ENCODE measurements at places on chromosomes 5 and 9.

GRCh38 chr5:25005431-25005830, 360.7 kb upstream of the CDH10 start:
- no peak for DNase-seq

DNA sequence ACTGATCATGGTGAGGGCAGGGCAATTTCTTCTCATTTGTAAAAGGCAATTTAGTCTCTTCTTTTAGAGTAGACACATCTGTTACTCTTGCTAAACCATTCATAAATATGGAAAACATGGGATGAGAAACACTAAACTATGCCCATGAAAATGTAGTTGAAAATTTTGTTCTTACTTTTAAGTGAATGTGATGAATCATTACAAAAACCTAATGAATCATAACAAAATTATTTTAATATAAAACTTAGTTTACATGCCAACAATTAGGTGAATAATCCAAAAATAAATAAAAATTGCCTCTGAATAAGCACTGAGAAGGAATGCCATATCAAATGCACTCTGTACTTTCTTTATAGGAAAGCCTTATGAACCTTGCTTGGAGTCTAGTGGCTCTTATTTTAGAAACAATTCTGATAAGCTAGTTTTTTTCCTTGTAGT, 297.7 kb upstream of the EFNA5 start:
- DNase-seq, result peak; percentile 46

DNA sequence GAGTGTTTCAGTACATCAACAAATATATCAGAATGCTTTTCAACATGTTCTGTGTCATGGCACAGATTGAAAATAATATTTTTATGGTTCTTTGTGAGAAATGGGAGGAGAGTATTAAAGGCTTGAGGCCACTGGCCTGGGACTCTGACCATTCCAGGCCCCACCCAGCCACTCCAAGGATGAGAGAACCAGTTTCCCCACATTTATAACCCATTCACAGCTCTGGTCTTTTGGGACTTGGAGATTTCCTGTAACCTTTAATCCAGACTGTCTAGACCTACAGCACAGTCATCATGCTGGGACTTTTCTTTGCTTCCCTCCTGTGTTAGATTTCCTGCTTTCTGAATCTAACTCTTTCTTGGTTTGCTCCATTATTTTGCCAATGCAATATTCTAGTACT, 389.6 kb downstream of the KIAA0825 start:
- no peak for DNase-seq

DNA sequence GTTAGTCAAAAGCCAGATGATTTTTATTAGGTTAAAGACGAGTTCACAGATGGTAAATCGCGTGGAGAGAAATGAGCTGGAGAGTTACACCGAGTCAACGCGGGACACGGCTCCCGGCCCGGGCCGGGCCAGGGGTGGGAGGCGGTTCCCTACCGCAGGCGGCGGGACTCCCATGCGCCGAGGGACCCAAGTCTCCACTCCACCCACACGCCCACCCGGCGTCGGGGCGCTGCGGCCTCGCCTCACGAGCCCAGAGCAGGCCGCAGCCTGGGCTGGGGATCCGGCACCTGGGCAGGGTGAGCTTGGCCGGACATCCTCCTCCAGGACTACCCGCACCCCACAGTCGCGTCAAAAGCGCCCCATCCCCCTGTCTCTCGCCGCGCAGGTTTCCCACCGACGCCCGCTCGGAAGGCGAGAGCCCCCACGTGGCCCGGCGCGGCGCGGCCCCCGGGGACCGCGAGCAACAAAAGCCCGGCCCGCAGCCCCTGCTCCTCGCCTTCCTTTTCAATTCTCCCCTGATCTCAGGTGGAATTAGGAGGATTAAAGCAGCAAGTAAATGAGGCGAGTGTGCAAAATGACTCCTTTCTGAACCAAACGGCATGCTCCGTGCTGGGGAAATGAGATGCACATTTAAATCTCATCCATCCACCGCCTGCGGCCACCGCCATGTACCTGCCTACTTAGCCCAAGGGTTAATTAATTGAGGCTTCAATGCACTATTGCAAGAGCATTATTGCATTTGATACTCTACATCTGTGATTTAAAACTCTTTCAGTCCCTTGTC, 196.5 kb upstream of the TBCA start:
- DNase-seq, result no peak

DNA sequence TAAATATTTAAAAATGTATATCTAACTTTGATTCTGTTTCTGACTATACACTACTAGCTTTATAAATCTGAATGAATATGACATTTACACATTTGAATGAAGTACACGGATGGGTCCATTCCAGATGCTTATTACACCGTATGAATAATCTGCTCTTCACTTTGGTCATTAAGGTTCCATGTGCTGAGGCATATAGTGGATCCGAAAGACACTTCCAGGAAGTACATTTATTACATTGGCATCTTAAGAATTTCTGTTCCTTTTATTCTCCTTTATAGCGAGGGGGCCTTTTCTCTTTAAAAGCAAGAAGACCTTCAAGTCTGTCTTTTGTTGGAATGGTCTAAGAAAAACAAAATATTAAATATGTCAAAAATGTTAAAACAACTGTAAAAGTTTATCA, 147.6 kb downstream of the AUH start:
- no peak for DNase-seq

DNA sequence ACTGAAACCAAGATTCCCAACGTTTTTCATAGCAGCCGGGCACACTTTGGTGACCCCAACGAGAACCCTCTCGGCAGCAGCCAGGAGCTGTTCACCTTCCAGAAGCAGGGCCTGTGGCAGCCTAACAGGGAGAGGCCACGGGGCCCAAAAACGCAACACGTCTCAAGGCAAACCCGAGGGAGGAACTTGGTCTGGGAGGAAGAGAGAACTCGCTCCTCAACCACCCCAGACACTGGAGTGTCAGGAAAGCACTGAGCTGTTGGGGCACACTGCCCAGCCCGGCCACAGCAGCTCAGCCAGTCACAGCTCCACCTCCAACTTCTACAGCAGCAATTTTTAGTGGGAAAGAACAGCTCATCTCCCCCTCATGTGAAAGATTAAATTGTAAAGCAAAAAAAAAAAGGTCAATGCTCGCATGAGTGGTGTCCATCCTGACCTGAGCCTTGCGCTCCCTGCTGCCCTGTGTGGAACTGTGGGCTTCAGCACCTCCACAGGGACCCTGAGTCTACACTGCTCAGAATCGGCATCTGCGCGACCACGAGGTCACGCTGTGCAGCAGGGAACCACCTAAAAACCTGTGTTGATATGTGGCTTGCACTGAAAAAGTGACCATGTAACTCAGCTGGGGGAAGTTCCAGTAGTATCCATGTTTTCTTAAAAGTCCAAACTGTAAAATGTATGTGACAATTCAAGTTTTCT, 55.0 kb downstream of the IPPK start:
- no peak for DNase-seq

DNA sequence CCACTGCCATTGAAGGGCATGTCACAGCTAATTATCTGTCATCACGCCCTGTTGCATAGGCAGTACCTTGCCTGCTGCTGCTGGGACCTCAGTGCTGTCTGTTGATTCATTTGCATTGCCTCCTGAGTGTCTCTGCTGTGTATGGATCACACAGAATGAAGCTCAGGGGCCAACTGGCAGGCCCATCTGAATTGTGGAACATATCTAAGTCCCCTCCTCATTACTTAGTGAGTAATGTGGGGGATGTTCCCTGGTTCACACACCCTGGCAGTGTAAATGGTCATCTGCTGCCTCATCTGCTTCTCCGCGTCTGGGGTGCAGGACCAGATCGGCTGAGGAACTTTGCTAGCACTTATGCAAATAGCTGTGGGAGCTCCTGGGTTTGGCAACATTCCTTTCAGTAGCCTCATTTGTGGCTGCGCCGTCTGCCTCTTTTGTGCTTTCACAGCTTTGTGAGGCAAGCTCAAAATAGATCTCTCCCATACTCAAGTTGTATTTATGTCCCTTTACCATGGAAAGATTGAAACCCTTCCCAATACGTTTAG, 25.4 kb downstream of the TYRP1 start:
- peak; percentile 25 for DNase-seq

DNA sequence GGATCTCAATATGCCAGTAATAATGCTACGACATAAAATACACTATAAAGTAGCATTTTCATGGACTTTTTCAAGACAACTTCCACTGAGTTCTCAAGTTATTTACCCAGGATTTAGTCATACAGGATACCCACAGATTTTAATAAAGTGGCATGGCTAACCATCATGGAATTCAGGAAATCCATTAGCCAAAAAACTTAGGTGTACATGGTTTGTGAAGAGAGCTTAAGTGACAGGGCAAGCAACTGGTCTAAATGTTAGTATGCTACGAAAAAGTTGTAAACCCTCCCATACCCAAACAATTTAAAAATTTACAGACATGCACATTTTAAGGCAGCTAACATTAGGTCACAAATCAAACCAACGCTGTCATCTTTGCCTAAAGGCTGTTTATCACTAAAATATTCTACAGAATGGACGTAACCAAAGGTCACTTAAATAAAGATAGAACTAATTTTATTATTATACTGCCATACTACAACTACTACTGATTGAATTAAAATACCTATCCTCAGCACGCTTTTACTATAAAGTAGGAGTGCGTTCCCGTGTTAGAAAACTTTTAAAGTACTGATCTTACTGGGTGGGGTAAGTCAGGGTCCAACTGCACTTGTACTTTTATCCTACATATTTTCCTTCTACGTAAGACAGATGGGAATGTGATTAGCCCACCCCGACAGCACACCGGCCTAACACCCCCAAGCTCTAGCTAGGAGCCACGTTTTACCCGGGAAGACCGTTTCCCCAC, 1.1 kb downstream of the UBTD2 start:
- no peak for DNase-seq

DNA sequence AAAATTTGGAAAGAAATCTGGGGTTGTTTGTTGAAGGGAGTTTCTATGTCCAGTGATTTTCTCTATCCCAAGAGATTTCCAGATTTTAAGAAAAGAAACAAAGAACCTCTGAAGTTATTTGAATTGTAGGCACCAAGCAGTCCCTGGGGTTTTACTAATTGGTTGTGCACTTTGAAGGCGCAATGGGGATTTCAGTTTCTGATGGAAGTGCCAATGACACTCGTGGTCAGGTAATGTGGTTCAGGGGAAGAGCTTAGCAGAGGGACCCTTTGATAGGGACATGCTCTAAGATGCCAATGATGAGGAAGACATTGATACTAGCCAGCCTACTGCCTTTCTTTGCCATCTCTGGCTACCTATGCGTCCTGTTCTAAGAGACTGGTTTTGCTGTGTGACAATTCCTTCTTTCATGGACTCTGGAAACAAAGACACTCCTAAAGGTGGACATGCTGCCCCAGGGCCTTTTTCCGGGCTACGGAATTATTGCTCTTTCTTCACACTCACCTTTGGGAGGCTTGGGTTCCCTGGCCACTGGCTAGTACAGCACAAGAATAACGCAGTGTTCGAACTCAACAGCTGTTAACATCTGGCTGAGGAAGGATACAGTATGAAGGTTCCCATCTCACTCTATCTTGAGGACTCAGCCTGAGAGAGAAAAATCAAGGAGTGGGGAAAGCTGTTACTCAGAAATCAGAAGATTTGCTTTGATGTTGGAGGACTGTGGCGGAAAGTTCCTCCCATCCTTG, 6.9 kb upstream of the TRAF1 start:
- no peak for DNase-seq

DNA sequence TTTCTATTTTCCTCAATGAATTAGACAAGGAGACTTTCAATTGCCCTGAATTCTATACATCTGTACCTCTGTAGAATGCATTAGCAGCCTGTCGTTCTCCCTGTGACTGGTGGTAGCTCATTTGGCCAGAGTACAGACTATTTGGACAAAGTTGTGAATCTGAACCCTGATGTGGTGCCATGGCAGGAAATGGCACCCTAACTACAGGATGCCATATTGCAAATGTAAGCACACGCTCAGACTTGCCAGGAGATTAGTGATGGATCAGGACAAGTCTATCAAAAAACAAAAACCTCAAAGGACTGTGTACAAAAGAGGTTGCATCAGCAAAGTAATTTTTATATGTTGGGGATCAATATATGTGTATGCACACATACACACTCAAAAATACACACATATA, 58.3 kb downstream of the SVEP1 start:
- no peak for DNase-seq

- DNase-seq, result no peak
Measured at GRCh38 chr5:76867038-76867437, 17.2 kb downstream of the S100Z start.

Measured in AG09309 (cell line).